ENCODE measurements at places on chromosomes 5 and 9.

DNA sequence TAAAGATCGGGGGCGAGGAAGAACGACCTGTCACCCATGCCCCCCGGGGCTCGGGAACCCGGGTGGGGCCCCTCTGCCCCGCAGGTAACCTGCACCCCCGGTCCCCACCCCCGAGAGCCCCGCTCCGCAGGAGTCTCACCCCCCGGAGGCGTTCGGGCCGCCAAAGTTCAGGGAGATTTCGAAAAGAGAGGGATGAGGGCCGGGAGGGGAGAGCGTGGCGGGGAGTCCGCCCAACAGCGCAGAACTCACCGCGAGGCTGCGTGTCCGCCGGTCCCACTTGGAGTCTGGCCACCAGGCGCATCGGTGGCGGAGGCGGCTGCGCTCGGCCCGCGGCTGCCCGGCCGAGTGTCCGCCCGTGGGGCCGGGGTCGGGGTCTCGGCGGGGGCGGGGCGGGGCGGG lies at the start of gene PHF19:
TSS of gene PHF19 (minus strand) at position 347 of the 399 bp plus-strand sequence. CDS start 2,447 bp downstream, outside the sequence.
- no peak for DNase-seq

DNA sequence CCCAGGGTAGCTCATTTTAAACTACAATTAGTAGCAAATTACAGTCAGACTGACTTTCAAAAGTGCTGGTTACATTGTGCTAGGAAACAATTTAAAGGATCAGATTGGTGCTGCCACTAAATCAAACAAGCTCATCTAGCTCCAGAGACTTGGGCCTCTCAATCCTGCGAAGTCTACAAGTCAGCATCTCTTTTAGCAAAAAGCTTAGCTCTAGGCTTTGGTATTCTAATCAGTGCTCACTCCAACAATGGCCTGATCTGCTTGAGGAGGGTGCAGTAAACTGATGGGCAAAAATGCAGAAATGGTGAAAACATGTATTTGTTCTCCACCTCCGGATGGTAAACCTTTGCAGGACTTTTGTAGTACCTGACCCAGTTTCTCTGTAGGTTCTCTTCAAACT lies 47.0 kb upstream of the SEMA6A start:
- DNase-seq, result no peak

DNA sequence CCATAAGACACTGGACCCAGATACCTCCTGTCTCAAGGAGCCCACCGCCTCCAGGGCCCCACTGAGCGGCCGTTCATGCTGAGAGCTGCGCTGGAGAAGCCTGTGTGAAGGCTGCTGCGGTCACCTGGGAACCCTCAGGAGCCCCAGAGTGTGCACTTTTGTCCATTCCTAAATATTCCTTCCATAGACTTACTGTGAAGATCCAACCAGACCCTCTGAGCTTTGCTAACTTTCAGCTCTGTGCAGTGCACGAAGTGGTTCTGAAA lies 119.5 kb downstream of the COL23A1 start:
- no peak for DNase-seq

- no peak for DNase-seq
These were observed 8.8 kb upstream of the NEK6 start for GRCh38 chr9:124248960-124249359.

DNA sequence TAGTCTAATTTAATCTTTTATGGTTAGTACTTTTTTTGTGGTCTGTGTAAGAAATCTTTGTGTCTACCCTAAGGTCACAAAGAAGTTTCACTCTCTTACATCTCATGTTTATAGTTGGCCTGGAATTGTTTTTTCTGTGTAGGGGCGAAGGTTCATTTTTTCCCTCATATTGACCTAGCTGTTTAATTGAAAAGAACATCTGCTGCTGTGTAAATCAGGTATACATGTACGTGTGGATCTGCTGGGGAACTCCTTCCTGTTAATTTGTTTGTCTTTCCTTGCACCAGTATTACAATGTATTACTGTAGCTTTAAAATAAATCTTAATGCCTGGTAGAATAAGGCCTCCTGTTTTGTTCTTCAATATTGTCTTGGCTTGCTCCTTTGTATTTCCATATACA lies 37.8 kb downstream of the EXOSC2 start:
- DNase-seq, result no peak

Data from astrocyte (in vitro differentiated cells and primary cell).